ENCODE measurements at places on chromosomes 5 and 9.

- no peak for DNase-seq
Observed at GRCh38 chr5:153938191-153938842, 100.4 kb downstream of the FAM114A2 start.

- DNase-seq, result peak; percentile 64
Observed at GRCh38 chr9:1173993-1174392, 123.8 kb downstream of the DMRT2 start.

DNA sequence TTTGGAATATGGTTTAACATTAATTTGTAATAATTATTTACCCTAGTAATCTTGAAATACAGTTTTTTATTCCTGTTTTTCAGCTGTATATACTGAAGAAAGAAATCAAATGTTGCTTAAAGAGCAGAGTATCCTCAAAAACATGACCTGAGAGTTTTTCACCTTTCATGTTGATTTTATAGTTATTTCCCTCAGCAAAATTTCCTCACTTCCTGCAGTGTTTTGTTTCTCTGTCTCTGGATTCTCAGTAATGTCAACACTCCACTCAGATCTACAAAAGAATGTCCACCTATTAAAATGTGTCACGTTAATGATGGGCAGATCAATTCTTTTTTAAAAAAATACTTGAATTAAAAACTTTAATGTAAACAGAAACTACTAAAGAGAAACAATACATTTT is 398.3 kb downstream of the ANXA1 start:
- DNase-seq, result no peak

- DNase-seq, result no peak
Observed at GRCh38 chr5:111517853-111518501, 5.6 kb upstream of the STARD4 start.

GRCh38 chr9:107489144-107489673 is 360 bp downstream of the KLF4 start:
- no peak for DNase-seq

- DNase-seq, result no peak
Observed at GRCh38 chr9:5561828-5562488, 51.6 kb downstream of the PDCD1LG2 start.

DNA sequence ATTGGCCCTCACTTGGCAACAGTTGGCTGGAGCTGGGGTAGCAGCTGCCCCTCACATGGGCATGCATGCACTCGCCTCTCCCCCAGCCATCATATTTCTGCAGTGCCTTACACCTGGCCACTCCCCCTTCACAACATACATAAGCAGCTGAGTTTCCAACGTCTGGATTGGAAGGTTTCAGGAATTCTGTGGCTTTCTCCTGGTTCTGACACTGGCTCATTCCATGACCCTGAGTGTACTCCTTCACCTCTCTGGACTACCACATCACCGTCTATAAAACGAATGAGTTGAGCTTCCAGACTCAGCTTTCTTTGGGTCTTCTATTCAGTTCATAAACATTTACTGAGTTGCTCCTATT is 84.3 kb downstream of the GALNT10 start:
- DNase-seq, result no peak

DNA sequence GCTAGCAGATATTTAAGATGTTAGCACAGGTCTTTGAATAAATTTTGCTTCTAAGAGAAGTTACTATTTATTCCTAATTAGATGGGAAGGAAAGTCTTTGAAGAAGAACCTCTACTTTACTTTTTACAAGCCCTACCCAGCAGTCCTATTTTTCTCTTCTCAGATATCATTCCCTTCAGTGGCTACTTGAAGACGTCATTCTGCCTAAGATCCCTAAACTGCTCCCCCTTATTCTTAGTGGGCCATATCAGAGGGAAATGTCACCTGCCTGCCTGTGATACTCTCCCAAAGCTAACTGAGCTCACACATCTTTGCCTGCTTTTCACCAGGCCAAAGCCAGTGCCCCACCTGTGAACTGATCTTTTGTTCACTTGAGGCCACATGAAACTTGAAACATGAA is 16.5 kb upstream of the TMED9 start:
- no peak for DNase-seq

DNA sequence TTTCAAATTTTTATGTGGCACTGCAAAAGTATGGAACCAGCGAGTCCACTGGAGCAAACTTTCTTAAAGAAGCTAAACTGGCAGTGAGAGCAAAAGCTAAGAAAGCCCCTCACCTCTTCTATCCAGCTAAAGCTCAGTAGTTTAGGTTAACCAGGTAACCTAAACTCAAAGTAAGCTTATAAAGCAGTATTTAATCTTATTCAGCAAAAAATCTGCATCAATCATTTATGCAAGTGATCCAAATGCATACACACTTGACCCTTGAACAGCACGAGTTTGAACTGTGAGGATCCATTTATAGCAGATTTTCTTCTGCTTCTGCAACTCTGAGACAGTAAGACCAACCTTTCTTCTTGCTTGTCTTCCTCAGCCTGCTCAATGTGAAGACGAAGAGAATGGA is 363.8 kb upstream of the CDH18 start:
- no peak for DNase-seq

GRCh38 chr5:143717400-143717799 is 94.6 kb upstream of the HMHB1 start:
- peak; percentile 64 for DNase-seq

- peak; percentile 23 for DNase-seq
Observed at GRCh38 chr9:78121488-78121887, 89.9 kb upstream of the GNAQ start.

DNA sequence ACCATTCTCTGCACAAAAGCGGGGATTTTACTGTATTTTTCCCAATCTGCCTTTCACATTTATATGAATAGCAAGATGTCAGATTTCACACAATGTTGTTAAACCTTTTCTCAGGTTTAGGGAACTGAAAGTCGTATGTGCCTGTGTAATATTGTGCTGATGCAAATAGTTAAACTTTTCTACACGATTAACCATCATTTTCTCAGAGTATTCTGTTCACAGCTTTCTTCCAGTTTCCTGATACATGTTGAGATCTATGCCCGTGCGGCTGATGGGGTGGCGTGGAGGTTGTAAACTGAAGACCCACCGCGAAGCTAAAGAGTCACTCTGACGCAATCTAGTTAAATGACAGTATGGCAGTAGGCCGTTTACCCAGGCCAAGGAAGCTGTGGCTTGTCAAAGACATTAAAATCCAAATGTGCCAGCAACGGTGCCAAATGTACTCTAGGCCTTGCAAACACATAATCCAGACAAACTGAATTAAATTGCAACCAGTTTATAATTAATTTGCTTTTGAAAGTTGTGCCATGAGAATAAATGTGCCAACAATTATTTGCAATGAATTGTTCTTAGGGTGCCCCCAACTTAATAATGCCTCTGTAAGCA is 145.7 kb downstream of the EBF1 start:
- no peak for DNase-seq

DNA sequence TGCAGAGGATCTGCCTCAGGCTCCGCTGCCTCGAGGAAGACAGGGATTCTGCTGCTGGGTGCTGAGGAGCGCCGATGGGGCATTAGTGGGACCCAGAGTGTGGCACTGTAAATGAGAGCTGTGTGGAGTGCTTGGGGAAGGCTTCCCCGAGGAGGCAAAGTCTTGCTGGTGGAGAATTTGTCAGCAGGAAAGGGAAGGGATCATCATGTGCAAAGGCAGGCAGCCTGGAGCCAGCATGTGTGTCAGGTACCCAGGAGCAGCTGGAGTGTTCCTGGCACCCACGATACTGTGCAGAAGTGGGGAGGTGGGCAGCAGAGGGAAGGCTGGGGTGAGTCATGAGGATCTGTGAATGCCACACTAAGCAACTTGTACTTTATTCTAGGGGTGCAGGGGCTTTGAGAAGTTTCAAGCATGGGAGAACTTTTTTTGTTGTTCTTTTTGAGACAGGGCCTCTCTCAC is 12.3 kb downstream of the B4GALT7 start:
- no peak for DNase-seq

- DNase-seq, result no peak
Observed at GRCh38 chr5:134523543-134524271, 1.8 kb upstream of the JADE2 start.

DNA sequence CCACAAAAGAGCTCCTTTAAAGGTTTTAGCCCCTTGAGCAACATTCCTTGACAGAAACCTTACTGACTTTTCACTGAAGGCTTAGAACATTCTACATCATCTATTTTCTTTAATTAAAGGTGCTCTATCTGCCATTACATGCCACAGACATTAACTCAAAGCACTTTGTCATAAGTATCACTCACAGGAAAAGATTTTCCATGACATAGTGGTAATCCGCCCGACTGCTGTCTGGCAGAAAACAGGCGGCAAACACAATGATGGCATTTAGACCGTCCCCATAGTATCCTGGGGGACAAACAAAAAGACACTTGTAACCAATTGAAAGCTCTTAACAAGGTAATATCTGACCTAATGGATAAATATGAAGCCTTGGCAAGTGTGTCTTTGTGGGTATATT is 126.2 kb upstream of the PCA3 start:
- no peak for DNase-seq

DNA sequence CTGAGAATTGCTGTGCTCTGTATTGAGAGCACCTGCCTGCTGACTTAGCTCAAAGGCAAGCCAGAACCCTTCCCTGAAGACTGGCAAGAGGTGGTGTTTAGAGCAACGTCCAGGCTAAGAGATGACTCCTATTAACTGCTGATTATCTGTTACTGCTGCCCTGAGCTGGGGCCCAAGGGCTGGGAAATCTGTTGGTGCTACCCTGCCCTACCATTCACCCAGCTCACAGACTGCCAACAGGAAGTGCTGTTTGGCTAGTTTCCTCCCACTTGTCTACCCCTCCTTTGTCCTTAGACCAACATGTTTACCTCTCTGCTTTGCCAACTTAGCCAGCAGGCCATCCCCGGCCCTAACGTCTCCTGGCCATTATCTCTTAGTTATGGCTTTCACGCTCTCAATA is 6.9 kb downstream of the RAB24 start:
- DNase-seq, result no peak

GRCh38 chr9:73116031-73116430 is 35.6 kb upstream of the ANXA1 start:
- no peak for DNase-seq

- DNase-seq, result no peak
Observed at GRCh38 chr5:129400395-129400983, 59.6 kb upstream of the ADAMTS19 start.

- no peak for DNase-seq
Observed at GRCh38 chr5:35852084-35852734, 4.5 kb upstream of the IL7R start.

DNA sequence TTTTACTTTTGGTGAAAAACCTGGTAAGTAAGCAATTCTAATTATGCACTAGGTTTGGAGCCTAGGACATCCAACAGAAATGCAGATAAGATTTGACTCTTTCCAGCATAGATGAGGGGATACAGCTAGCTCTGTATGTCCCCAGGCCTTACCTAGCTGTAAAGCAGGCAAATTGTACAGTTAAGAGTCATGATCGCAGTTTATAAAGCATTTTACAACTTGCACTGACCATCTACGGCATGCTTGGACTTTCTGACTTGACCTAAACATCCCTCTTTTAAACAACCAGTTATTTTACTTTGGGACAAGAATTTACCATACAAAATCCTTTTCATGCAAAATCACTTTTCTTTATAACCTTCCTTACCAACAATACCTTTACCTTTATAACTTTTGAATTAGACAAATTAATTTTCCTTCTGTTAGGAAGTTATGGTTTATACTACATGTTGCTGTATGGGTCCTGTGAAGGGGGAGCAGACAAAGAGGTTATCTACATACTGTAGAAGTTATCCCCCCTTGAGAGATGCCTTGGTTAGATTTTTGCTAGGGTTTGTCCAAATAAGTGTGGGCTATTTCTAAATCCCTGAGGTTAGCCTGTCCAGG is 36.8 kb downstream of the FGD3 start:
- no peak for DNase-seq

DNA sequence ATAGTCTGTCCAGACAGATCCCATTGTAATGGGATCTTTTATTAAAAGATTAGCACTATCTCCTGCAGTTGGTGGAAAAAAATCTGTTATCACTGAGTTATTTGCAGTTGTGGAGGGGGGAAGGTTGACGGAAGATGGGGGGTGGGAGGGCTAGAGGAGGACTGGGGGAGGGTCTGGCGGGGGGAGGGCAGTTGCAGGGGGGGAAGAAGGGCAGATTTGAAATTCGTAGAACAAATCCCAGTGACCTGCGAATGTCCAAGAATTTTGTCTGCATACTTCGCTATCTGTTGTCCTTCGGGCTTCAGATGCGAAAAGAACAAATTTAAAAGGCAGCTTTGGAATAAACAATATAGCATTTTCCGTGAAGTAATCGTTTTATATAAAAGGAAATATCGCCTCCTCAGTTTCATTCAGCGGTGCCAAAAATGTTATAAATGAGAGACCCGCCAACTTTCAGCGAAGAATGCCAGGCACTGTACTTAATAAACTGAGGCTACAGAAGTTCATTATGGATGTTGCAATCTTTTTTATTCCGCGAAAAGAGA is 1.3 kb upstream of the FST start:
- no peak for DNase-seq

DNA sequence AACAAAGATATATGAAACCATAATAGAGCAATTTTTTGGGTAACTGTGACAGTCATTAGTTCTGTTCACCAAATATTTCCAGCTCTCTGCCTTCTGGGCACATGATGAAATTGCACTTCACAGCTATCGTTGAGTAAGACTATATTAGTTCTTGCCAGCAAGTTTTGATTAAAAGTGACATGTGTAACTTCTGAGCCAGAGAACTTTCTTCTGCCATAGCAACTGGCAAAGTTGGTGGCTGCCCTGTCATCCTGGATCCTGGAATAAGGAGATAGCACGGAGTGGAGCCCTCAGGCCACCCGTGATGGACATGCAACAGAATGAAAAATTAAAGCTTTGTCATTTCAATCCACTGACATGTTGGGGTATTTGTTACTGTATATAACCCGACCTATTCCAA is 194.4 kb upstream of the VCAN start:
- no peak for DNase-seq

GRCh38 chr5:107268241-107268640 is 402.5 kb downstream of the EFNA5 start:
- DNase-seq, result no peak

- no peak for DNase-seq
Observed at GRCh38 chr9:118529210-118529609, 825.0 kb downstream of the TLR4 start.

GRCh38 chr9:114910541-114910940 is 19.9 kb downstream of the TNFSF8 start:
- DNase-seq, result no peak

DNA sequence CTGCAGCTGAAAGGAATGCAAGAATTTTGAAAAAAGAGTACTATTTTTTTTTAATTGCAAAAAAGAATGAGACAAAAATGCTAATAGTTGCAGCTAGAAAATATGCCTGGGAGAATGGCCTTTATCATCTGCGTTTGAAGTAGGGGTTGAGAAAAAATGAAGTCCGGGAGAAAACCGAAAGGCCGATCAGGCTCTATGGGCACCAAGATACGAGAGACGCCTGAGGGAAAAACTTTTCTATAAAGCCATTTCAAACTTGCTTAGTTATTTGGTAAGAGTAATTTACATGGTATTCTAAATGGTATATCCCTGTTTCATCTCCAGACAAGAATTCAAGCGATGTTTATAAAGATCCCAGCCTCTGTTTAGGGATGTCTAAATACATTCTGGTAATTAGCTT is 99.3 kb upstream of the EFNA5 start:
- DNase-seq, result no peak

- peak; percentile 52 for DNase-seq
Observed at GRCh38 chr5:81420039-81420667, 26.2 kb upstream of the ACOT12 start.

GRCh38 chr5:149470942-149471341 is 80.3 kb downstream of the CSNK1A1 start:
- DNase-seq, result no peak

- no peak for DNase-seq
Observed at GRCh38 chr5:173243831-173244305, 8.9 kb upstream of the NKX2-5 start.

All from fibroblast of the conjunctiva (primary cell).